Left kidney (tissue), 8 donors: ENCODE measurements at places on chromosomes 12 and 14.
A peak's percentile ranks its signal among the peaks of the same experiment; 100 is the strongest.

- no peak for DNase-seq
Observed at GRCh38 chr14:71240171-71240570, 332.9 kb downstream of the PCNX1 start.

DNA sequence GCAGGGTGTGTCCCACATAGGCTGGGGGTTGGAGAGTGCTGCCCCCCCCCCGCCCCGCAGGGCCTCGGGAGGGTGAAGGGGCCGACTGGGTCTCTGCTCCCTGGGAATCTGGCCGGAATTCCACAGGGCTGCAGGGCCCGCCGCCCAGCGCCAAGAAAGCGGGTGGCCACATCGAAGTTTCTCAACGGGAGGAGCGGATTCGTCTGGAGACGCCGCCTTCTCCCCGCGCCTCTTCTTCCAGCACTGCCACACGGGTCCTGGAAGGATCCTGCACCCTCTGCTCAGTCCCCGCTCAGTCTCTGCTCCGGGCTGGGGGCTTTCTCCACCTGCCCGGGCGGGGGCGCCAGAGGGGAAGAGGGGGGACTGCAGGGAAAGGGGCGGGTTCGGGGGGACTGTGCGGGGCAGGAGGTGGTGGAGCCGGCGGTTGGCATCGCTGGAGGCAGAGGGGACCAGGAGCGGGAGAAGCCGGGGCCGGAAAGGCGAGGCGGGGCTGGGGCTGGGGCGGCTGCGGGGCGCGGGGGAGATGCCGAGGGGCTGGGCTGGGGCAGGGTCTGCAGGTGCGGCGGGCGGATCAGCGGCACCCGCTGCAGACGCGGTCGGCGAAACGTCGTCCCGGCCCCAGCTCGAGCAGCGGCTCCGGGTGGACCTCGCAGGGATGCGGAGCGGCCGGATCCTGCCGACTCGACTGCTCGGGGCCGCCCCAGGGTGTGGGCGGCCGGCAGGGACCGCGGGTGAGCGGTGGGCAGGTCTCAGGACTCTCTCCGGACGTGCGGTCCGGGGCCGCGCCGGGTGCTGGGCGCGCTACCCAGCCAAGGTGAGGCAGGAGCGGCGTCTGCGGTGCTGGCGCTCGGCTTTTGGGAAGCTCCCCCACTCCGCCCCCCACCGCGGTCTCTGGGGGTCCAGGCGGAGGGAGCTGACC lies 811.4 kb upstream of the TMEM132C start:
- no peak for DNase-seq

GRCh38 chr12:118822512-118822911 lies 158.8 kb upstream of the SRRM4 start:
- no peak for DNase-seq

GRCh38 chr12:132524405-132524804 lies 34.5 kb downstream of the FBRSL1 start:
- DNase-seq: no peak

GRCh38 chr12:100593490-100593889 lies 20.0 kb downstream of the GAS2L3 start:
- no peak for DNase-seq

DNA sequence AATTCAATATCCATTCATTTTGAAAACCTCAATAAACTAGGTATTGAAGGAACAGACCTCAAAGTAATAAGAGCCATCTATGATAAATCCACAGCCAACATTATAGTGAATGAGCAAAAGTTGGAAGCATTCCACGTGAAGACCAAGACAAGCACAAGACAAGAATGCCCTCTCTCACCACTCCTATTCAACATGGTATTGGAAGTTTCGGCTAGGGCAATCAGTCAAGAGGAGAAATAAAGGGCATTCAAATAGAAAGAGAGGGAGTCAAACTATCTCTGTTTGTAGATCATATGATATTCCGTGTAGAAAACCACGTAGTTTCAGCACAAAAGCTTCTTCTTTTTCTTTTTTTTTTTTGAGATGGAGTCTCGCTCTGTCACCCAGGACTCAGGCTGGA lies 550.3 kb downstream of the FSCB start:
- DNase-seq: no peak

DNA sequence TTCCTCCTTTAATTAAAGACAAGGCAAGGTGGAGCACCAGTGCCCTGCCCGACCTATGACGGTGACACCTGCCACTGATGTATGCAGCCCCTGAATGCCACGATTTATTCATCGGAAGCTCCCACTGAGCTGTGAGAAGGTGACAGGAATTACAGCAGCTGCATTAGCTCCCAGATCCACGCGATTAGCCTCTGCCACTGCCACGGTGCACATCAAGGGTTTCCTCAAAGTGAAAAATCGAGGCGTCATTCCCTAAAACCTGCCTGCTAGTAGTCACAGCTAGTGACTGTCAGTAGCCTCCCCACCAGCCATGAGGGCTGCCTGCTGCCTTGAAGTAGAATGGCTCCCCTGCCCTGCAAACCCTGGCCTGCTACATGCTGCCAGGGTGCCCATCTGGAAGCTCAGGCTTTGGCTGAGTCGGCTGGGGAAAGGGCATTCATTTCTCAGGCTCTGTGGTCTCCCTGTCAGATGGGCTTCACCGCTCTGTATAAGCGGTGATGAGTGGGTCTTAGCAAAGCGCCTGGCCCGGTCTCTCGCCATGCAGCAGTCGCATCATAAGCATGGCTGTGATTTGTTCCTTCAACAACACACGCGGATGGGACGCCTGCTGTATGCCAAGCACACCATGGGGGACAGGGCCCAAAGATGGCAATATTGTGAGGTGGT lies 8.2 kb upstream of the BCL11B start:
- DNase-seq: no peak

- DNase-seq: peak; percentile 42
Observed at GRCh38 chr14:35240231-35240630, 52.0 kb upstream of the PSMA6 start.

DNA sequence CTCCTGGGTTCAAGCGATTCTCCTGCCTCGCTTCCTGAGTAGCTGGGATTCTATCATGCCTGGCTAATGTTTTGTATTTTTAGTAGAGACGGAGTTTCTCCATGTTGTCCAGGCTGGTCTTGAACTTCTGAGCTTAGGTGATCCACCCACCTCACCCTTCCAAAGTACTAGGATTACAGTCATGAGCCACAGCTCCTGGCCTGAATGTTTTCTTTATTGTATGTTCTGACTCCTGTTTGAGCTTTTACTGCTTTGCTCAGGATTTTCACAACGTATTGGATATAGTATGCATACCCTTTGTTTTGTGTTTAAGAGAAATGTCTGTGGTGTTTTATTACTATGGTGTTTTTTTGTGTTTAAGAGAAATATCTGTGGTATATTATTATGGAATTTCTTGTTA lies 37.2 kb downstream of the ATF7IP start:
- DNase-seq: no peak

GRCh38 chr12:116415408-116416108 lies 138.1 kb upstream of the MED13L start:
- no peak for DNase-seq

- no peak for DNase-seq
Observed at GRCh38 chr12:54392485-54393206, 8.1 kb upstream of the ZNF385A start.
